ENCODE measurements at places on chromosomes 4 and X. TPM values are rescaled to one million over a fixed set of nuclear protein-coding genes. Genes with fewer than 3 reads are reported as not detected.

- no peaks in the 10 kb centered on the region for H3K4me1 ChIP-seq
- DNase-seq = no peak
- H3K27me3 ChIP-seq = no peaks in the 10 kb centered on the region
- H3K36me3 ChIP-seq = no peaks in the 10 kb centered on the region
Observed at GRCh38 chrX:25650216-25650820, 487.8 kb upstream of the MAGEB18 start.

GRCh38 chrX:98448524-98448923 lies 1564.8 kb downstream of the RPA4 start:
- H3K4me3 ChIP-seq = no peak overlapping the region
- H3K4me1 ChIP-seq = no peaks in the 10 kb centered on the region
- no peaks in the 10 kb centered on the region for H3K36me3 ChIP-seq
- no peak overlapping the region for H3K27ac ChIP-seq

DNA sequence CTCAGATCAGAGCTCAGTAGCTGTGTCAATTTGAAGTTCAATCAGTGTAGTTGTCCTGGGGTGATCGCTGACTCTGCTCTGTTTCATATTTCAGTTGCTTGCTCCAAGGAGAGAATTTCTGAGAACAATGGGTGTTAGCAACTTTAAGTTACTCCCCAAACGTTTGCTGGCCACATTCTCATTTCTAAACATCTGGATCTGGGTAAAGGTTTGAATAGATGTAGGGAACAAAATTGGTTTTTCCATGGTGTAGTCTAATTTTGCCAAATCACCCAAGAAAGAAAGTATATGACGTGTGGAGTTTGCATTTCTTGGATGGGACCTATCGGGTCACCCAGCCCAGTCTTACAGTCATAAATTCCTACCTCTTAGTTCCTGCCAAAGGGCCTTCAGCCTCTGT lies 103.7 kb downstream of the AKAP4 start:
- no peak for DNase-seq
- H3K36me3 ChIP-seq = peaks cover 2% of the 10 kb centered on the region
- H3K27ac ChIP-seq = no peak overlapping the region
- H3K27me3 ChIP-seq = no peaks in the 10 kb centered on the region

GRCh38 chrX:111445485-111445884 lies 33.5 kb upstream of the DCX start:
- no peaks in the 10 kb centered on the region for H3K4me1 ChIP-seq
- no peak for DNase-seq
- peaks cover 7% of the 10 kb centered on the region for H3K27me3 ChIP-seq
- H3K36me3 ChIP-seq = no peaks in the 10 kb centered on the region
- H3K4me3 ChIP-seq = no peak overlapping the region

DNA sequence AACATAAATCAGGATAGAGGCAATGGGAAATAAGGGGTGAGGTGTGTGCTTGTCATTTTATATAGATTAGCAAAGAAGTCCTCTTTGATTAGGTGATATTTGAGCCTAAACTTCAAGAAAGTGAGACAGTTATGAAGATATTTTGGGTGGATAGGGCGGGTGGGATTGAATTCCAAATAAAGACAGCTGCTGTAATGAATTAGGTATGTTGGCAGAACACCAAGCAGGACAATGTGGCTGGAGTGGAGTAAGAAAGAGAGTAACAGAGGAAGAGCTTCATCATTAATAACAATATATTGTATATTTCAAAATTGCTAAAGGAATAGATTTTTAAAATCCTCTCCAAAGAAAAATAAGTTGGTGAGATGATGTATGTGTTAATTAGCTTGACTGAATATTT lies 91.0 kb upstream of the CENPE start:
- DNase-seq = no peak
- H3K4me1 ChIP-seq = no peaks in the 10 kb centered on the region
- H3K36me3 ChIP-seq = no peaks in the 10 kb centered on the region
- H3K27me3 ChIP-seq = peaks cover 14% of the 10 kb centered on the region
- H3K4me3 ChIP-seq = no peak overlapping the region

- H3K27ac ChIP-seq = no peak overlapping the region
- H3K4me3 ChIP-seq = no peak overlapping the region
- H3K36me3 ChIP-seq = peaks cover 41% of the 10 kb centered on the region
- peaks cover 17% of the 10 kb centered on the region for H3K4me1 ChIP-seq
Observed at GRCh38 chr4:1339489-1339888, 7.5 kb upstream of the UVSSA start.

The ZNF718 gene
- 7.1 TPM for total RNA-seq
